Activated CD4-positive, alpha-beta T cell treated with anti-CD3 and anti-CD28 coated beads, Interleukin-2, amount 50 U/mL, for 24 hours (primary cell): ENCODE measurements at places on chromosomes 2 and 18.

- no peak for DNase-seq
Observed at GRCh38 chr18:62324181-62324828, 805 bp upstream of the TNFRSF11A start.

DNA sequence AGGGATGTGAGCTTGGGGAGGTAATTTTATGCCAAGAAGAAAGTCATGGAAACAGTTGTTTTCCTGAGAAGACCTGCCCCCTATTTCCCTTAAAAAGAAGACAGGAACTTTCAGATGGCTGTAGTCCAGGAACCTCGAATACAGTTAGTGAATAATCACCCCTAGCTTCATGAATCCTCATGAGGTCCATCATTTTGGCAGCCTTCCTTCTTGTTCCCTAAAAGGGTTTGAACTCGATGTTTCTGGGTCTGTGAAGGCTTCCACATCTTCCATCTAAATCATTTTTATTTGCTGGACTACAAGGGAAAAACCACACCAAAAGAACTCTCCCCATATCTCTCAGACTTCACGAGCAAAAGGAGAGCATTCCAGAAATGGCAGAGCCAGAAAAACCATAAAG lies 290.8 kb downstream of the SLC4A3 start:
- DNase-seq = no peak

DNA sequence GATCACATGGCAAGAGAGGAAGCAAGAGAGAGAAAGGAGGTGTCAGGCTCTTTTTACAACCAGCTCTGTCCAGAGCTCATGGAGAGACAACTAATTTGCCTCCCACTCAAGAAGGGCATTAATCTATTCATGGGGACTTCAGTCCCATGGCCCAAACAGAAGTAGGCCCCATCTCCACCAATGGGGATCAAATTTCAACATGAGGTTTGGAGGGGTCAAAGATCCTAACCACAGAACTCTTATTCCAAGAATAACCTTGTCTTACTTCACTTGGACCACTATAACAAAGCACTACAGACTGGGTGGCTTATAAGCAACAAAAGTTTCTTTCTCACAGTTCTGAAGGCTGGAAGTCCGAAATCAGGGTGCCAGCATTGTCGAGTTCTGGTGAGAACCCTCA lies 31.8 kb downstream of the GRB14 start:
- DNase-seq = no peak

GRCh38 chr2:240915526-240916341 lies 9.6 kb downstream of the CROCC2 start:
- no peak for DNase-seq

DNA sequence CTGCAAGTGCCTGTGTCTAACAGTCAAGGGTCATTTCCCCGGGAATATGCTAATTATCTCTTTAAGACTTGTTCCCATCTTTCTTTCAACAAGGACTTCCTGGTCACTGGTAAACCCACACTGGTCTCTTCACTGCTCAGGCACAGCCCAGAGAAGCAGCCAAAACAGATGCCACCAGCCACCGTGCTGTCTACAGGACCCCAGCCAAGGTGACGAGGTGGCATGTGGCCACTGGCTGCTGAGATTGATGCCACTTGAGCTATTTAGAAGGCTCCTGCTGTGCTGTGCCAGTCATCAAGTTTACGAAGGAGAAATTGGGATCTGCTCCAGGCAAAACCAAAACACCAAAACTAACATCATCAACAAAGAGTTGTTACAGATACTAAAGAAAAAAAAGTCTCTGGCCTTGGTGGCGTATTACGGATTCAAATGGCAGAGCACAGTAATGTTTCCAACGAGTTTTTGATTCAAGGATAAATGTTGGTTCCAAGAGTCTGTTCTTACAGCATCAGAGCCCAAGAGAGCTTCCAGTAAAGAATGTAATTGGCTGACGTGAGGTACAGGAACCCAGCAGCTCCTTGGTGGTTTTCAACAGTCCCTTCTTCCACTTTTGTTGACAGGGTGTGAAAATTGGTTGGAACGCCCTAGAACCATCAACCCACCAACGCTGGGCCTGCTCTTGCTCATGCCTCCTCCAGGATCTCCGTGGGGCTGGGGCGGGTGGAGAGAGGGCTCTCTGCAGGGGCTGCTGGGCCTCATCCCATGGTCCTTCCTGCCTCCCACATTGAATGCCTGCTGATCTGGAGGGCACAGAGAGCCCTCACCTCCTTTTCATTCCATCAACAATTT lies 63.7 kb upstream of the ZCCHC2 start:
- no peak for DNase-seq

DNA sequence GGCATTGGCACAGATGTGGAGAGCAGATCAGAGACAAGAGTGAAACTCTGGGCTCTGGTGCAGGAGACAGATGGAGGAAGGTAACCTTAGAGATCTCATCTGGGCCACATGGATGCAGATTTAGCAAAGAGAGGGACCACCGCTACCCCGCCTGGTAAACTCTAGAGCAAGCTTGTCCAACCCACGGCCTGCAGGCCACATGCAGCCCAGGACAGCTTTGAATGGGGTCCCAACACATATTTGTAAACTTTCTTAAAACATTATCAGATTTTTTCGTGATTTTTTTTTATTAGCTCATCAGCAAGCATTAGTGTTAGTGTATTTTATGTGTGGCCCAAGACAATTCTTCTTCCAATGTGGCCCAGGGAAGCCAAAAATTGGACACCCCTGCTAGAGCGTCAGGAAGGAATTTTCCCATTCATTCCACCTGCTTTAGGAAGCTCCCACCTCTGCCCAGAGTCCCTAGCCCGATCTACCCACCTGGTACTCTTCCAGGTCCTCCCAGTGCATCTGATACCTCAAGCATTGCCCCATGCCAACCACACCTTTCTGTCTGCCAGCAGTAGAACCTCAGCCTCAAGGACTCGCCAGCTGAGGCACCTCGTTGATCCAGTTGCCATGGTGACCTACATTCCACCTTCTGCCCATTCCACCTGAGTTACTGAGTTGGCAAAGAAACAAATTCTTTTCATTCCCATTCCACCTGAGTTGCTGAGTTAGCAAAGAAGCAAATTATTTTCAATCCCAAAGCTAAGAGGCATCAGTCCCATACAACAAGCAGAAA lies at the start of gene CIB4:
CIB4 (minus strand) TSS at position 586 of the 784 bp plus-strand sequence; CDS start at position 534, 52 bp downstream.
- DNase-seq = no peak

DNA sequence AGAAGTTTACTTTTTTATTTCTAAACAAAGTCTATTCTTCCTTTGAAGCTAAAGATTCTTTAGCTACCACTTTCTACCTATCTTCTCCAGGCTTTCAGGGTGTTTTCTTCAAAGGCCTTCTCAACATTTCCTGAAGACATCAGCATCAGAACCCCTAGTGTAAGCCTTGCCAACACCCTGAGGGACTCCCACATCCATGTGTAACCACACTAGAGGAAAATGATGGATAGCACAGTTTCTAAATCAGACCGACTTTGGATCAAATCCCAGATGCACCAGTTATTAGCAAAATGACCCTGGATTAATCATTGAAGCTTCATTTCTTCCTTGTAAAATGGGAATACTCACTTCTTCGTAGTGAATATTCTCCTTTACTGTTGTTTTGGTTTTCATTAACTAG lies 4.7 kb upstream of the TTN start:
- no peak for DNase-seq

GRCh38 chr18:68922392-68922791 lies 124.5 kb downstream of the CCDC102B start:
- DNase-seq = no peak

- DNase-seq = no peak
Observed at GRCh38 chr2:191832668-191833067, 14.2 kb downstream of the CAVIN2 start.

DNA sequence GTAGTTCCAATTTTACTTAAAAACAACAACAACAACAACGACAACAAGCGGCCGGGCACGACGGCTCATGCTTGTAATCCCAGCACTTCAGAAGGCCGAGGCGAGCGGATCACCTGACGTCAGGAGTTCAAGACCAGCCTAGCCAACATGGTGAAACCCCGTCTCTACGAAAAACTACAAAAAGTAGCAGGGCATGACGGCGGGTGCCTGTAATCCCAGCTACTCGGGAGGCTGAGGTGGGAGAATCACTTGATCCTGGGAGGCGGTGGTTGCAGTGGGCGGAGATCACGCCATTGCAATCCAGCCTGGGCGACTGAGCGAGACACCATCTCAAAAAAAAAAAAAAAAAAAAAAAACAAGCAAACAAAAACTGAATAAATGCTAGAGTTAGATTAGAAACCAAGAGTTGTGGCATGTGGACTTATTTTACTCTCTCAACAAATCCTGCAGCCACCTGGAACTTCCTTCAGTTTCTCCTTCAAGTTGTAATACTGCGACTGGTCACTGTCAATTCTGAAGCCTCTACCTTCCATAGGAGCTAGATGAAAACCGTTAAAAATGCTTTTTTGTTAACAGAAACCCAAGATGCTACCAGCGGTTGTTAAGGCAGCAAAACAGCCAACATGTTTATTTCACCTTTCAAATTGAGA lies 1.3 kb downstream of the ATP5F1A start:
- no peak for DNase-seq

GRCh38 chr2:235051436-235052260 lies 99.8 kb downstream of the SH3BP4 start:
- no peak for DNase-seq

GRCh38 chr2:19801367-19802080 lies 100.3 kb downstream of the TTC32 start:
- no peak for DNase-seq

- DNase-seq = no peak
Observed at GRCh38 chr2:176961775-176962619, 250.6 kb upstream of the HNRNPA3 start.
